ENCODE measurements at places on chromosomes 3 and 15.
A peak's percentile ranks its signal among the peaks of the same experiment; 100 is the strongest.

DNA sequence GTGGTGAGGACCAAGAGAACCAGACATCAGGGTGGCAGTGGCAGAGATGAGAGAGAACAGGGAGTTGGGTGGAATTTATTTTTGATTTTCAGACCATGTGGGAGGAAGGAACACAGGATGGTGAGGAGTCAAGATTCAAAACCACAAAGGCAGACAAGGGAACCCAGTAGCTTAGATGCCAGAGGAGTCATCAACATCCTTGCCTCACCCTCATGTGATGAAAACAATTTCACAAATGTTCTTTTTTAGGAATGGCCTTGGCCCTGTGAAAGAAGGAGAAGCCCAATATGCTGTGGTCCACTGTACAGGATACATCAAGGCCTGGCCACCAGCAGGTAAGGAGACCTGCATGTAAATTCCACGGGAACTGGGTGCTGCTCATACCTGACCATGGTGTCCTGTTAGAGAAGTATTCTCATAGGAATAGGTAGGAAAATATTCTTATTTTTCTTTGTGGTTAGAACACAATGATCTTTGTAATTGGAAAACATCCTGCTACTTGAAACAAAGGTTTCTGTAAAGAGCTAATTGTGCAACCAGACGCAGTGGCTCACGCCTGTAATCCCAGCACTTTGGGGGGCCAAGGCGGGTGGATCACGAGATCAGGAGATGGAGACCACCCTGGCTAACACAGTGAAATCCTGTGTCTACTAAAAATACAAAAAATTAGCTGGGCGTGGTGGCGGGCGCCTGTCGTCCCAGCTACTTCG, 110.0 kb downstream of the ARNT2 start:
- peak; percentile 91 for DNase-seq

GRCh38 chr15:85726454-85726853, 68.3 kb downstream of the KLHL25 start:
- peak; percentile 25 for DNase-seq

- DNase-seq = no peak
These were observed 48.6 kb upstream of the TEX264 start for GRCh38 chr3:51622413-51622812.

- DNase-seq = no peak
These were observed 97.1 kb upstream of the SNRPA1 start for GRCh38 chr15:101391981-101392640.

DNA sequence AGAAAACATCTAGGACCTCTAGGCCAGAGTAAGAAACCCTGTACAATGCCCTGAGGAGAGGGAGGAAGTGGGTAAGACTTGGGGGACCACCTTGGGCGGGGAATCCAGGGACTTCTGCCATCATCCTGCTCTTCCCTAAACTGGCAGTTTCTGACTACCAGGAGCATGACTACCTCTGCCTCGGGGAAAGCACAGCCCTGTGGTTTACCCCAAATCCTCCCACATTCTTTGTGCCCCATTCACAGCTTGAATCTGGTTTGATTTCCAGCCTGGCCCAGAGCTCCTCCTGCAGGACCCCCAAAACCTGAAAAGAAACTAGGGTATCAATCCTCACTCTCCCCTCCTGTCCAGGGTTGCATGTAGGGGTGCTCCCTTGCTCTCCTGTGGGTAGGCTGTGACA, 4.7 kb downstream of the C3orf18 start:
- no peak for DNase-seq

DNA sequence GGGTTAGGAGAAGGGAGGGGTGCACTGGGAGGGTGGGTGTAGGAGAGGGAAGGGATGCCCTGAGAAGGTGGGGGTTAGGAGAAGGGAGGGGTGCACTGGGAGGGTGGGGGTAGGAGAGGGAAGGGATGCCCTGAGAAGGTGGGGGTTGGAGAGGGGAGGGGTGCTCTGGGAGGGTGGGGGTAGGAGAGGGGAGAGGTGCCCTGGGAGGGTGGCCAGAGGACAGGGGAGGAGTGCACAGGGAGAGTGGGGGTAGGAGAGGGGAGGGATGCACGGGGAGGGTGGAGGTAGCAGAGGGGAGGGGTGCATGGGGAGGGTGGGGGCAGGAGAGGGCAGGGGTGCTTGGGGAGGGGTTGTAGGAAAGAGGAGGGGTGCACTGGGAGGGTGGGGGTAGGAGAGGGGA, 3.2 kb downstream of the TM4SF19 start:
- DNase-seq = no peak

GRCh38 chr3:193731656-193732055, 138.6 kb downstream of the OPA1 start:
- DNase-seq = no peak

DNA sequence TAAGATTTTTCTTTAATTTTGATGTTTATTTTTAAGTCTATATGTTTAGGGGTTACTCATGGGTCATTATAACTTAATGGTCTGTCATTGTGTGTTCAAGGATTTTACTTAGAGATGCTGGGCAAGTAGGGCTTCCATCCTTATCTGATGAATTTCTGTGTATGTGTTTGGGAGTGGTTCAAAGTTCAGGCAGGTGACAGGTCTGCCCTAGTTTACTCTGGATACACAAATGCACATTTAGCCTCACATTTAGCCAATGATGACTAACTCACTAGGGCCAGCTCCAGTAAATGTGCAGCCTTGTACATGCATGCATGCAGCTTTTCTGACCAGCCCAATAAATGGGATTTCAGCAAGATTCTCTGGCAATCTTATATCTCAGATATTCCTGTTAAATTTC, 554.1 kb downstream of the SI start:
- no peak for DNase-seq

DNA sequence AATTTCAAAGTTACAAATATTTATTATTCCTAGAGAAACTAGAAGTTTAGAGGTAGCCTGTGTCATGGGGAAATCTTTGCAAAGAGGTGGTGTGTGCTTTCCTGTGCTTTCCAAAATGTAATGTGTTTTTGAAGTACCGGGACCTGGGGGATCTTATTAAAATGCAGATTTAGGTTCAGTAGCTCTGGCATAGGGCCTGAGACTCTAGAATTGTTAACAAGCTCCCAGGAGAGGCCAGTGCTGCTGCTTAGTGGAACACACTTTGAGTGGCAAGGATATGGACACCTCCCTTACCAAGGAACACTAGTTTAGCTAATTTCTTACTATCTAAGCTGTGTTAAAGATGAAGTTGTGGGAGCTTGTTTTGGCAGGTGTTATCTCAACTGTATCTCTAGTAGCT, 428.9 kb downstream of the VGLL3 start:
- DNase-seq = no peak

- DNase-seq = peak; percentile 59
These were observed 36.5 kb downstream of the FAM98B start for GRCh38 chr15:38490242-38490922.

DNA sequence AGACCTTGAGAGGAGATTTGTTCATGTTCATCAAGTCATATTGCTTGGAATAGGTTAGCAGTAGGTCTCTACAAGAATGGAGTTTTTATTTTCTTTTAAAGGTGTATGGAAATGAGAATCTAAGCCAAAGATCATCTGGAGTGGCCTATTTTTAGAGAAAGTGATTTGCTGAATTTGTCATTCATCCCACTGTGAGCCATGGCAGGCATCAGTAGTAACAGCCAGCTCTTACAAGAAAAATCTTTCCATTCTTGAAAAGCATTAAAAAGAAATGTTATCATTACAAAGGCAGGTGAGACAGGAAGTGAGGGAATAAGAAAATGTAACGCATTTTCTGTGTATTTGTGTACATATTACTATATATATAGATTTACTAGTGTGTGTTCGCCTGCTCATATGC, 29.6 kb downstream of the STAC start:
- no peak for DNase-seq

DNA sequence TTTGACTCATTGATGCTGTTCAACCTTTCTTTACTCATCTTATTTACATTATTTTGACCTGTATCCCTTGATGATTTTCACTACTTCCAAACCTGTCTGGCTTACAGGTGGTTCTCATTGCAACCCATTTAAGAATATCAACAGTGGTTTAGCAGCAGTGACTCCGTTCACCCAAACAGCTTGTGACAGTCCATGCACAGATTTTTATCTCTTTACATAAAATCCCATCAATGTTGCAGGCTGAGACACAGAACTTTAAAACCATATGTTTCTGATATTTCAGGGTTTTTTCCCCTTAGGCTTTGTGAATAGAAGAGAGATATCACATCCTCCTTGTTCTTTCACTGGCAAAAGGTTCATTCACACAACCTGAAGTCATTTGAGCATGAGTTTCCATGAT, 149.1 kb upstream of the CDIN1 start:
- no peak for DNase-seq

DNA sequence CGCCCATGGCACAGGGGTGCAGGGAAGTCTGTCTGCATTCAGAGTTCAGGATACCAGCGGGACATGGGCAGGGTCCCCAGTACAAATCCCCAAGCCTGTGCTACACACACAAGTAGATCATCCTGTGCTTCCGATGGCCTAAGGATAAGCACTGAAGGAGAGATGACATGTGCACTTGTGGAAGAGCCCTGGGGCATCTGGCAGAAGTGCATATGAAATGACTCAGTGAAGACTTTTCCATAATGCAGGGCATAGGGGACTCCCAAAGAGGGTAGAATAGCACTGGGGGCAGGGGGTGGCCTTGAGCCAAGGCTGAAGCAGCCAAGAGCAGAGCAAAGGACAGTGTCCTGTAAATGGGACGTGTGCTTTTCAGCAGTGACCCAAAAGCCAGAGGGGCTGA, 22.9 kb downstream of the ADAMTS17 start:
- no peak for DNase-seq

DNA sequence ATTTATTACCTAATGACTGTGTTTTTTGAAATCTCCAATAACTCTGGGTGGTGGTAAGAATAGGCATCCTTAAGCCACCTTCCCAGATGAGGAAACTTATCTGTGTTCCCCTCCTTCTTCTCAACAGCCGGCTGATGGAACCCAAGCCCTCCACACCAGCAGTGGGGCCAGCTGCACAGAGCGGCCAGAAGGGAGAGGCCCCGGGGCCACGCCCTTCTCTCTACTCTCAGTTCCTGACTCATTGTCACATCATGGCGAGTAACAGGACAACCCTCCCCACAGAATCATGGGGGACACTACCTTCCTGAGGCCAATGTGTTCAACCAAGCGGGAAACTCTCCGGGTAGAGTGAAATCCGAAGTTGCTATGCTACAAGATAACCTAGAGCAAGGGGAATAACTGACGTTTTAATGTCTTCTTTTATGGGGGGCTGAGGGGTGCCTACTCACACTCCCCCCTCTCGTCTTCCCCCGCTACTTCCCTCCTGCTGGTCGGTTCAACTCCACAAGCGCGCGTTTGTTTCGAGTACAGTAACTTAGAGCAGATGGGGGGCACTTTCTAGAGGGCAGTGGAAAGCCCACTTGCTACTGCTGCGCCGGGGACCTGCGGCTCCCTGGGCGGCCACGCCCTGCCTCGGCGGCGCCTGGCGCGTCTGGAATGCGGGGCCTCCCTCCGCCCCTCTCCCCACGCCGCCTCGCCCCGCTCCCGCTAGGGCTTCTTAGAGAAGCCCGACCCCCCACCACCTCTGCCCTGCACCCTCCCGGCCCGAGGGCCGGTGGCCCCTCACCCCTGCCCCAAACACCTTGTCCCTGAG, 621 bp downstream of the ANXA2 start:
- peak; percentile 71 for DNase-seq

- DNase-seq = no peak
These were observed 271.6 kb downstream of the CHL1 start for GRCh38 chr3:468172-468571.

DNA sequence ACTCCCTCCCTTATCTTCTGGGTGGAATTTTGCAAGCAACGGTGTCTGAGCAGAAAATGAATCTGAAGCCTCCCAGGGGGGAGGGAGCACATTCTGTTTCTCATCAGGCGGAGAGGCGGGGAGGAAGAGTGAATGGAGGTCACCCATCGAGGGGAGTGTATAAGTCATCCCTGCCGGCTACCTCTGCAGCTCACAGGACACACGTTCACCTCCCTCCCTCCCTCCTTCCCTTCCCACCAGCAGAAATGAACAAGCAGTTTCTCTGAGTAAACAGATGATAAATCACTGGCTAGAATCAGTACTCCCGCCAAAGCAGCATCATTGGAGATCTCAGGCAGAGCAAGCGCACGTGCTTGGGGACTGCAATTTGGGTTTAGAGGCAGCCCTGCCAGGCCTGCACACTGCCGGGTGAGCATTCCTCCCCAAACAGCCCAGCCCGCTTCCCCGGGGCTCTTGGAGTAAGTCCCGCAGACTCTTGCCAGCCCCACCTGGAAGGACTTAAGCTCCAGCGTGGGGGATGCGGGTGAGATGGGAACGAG, 38.3 kb downstream of the CPN2 start:
- DNase-seq = peak; percentile 89

GRCh38 chr3:132679911-132680310, 19.8 kb downstream of the UBA5 start:
- no peak for DNase-seq

Data from choroid plexus epithelial cell (primary cell).